ENCODE measurements at places on chromosomes 1 and 21.
A peak's percentile ranks its signal among the peaks of the same experiment; 100 is the strongest.

- no peak for DNase-seq
These were observed 72.5 kb upstream of the TNFSF18 start for GRCh38 chr1:173122958-173123852.

DNA sequence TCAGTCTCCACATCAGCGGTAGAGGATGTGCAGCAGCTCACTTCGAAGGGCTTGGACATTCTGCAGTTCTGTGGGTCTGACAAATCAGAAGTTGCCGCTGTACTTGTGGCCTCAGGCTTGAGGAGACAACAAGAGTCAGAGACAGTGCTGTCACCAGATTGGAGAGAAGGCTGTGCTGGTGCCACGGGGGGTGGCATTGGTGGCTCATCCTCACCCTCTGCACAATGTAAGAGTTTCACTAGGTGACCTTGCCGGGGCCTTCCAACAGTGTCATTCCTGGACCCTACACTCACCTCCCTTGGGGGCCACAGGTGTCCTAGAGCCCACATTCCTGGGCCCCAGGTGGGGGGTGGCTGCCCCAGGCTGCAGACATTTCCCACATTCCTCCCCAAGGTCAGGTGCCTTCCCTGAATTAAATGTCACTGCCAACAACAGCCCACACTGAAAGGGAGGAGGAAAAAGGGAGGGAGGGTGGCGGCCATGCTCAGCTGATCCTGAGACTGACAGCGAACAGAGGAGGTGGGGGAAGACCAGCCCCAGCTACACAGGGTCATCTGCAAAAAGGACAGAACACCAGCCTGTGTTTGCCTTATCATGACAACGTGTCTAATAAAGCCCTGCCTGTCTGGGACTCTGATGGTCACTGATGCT is 46.4 kb downstream of the TMCC2 start:
- DNase-seq: no peak

GRCh38 chr1:97668945-97669344 is 251.9 kb downstream of the DPYD start:
- DNase-seq: no peak

GRCh38 chr21:46325073-46325912 is 1.3 kb downstream of the PCNT start:
- peak; percentile 52 for DNase-seq

- peak; percentile 67 for DNase-seq
These were observed 13.0 kb downstream of the CHIT1 start for GRCh38 chr1:203216274-203217138.

- DNase-seq: no peak
These were observed 58.2 kb downstream of the PDE9A start for GRCh38 chr21:42711667-42712066.

- peak; percentile 20 for DNase-seq
These were observed 40.7 kb upstream of the PRKACB start for GRCh38 chr1:84103197-84103992.

GRCh38 chr1:211375146-211375818 is 48.6 kb downstream of the TRAF5 start:
- no peak for DNase-seq

- peak; percentile 83 for DNase-seq
These were observed 35.9 kb downstream of the ITPKB start for GRCh38 chr1:226702957-226703831.

- DNase-seq: no peak
These were observed 1.5 kb upstream of the RALGPS2 start for GRCh38 chr1:178723546-178723945.

- DNase-seq: peak; percentile 31
These were observed 12.1 kb upstream of the DEGS1 start for GRCh38 chr1:224170748-224171478.

DNA sequence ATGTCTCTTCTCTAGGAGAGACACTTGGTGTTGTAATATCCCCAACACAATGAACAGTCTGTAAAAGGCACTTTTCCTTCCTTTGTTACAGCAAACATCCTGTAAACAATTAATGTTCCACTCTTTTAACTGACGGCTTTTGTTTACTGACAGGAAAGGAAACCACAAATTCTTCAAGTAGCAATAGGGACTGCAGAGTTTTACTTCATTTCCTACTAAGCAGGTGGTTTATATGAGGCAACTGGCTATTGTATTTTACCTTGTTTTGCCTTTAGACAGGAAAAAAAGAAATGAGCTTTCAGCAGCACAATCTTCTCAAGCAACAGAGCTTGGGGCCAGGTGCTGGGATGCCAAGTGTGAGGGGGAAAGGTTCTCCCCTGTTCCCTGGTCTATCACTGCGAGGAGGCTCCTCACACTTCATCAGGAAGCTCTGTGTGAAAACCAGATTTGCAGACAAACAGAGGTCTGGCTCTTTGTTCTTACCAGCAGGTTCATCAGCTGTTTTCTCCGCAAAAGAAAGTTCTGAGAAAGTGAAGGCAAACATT is 51.2 kb downstream of the SIPA1L2 start:
- no peak for DNase-seq

GRCh38 chr1:156111355-156111962 is 3.1 kb upstream of the LMNA start:
- DNase-seq: no peak

DNA sequence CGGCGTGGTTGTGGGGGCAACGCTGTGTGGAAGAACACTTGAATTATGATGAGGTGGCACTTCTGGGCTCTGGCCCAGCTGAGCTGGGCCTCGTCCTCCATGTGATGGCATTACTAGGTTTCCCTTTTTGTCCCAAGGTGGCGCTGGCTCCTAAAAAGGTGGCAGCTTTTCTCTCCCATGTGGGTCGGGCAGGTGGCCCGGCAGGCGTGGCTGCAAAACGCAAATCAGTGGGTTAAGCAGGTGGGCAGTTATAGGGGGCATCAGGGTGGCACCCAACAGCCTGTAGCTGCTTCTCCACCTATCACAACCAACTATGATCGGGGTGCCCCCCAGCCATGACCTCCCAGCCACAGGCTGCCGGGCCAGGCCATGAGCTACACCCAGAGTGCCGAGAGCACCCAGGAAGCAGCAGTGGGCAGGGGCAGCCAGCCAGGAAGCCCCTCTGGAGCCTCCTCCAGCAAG is 59.6 kb downstream of the KCNAB2 start:
- DNase-seq: no peak

DNA sequence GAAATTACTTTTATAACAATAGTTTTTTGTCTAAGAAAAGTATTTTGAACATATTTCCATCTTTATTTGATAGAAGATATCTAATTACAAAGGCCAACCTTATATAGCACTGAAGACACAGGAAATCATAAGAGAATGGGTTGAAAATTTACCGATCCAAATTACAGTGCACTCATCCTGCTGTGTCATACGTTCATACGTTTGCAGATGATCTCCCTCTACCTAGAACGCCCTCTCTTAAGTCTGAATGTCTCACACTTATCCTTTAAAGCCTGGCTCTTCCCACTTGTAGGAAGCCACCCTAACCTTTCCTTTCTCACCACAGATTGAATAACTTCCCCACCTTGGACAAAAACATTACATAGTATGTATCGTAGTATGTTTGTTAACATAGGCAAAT is 9.3 kb downstream of the ASH1L start:
- DNase-seq: no peak
